ENCODE measurements at places on chromosomes 7 and 10.
A peak's percentile ranks its signal among the peaks of the same experiment; 100 is the strongest.

- peak; percentile 67 for DNase-seq
Observed at GRCh38 chr10:3852147-3852904, 67.3 kb upstream of the KLF6 start.

GRCh38 chr10:501596-501995 is 187.9 kb downstream of the DIP2C start:
- no peak for DNase-seq

GRCh38 chr7:51973939-51974338 is 657.3 kb upstream of the COBL start:
- DNase-seq = no peak

GRCh38 chr10:24467136-24467535 is 256.6 kb downstream of the ARHGAP21 start:
- no peak for DNase-seq

GRCh38 chr7:20459419-20459818 is 128.7 kb downstream of the ITGB8 start:
- DNase-seq = no peak

DNA sequence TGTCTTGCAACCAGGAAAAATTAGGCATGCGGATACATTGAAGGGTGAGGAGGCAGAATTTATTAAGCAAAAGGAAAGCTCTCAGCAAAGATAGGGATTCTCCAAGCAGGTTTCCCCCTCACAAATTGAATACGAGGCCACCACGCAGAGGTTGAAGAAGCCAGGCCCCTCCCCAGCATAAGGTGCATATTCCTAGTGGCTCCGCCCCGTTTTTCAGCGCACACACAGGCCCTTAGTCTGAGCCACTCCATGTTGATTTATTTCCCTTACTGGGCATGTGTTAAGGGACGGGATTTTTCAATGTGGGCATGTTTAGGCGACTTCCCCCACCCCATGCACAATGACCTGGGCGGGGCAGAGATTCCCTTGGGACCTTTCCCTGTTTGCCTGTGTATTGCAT is 24.9 kb downstream of the PPP2R2D start:
- no peak for DNase-seq

GRCh38 chr7:132776048-132776620 is 199.9 kb upstream of the PLXNA4 start:
- no peak for DNase-seq

DNA sequence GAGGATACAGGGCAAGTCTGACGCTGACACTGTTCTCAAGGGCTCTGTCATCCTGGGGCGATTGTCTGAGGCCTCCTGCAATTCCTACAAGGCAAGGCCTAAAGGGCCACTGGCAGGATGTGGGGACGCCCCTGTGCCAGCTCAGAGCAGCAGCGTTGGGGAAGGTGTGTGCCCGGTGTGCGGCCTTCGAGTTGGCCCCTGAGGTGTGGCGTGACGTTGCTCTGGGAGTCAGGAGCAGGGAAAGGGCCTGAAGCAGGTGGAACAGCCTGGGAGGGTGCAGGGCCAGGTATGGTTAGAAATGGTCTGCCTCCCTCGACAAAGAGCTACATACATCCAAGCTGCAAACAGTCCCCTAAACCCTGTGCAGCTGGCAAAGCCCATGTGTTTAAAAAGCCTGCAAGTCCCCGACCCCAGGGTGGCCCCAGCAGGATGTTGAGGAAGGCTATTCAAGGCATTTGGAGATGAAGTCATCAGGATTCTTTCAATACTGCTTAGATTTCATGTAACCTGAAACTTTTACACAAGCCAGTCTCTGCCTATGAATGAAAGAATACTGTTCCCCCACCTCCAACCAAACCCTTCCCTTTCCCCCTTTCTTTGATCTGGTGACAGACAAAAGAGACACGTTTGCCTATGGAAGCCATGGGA is 142.5 kb upstream of the TNS3 start:
- no peak for DNase-seq

- no peak for DNase-seq
Observed at GRCh38 chr10:17805330-17805729, 3.8 kb upstream of the MRC1 start.

- no peak for DNase-seq
Observed at GRCh38 chr7:51590746-51591145, 274.1 kb upstream of the COBL start.

GRCh38 chr10:112758961-112759360 is 191.1 kb upstream of the TCF7L2 start:
- DNase-seq = no peak

DNA sequence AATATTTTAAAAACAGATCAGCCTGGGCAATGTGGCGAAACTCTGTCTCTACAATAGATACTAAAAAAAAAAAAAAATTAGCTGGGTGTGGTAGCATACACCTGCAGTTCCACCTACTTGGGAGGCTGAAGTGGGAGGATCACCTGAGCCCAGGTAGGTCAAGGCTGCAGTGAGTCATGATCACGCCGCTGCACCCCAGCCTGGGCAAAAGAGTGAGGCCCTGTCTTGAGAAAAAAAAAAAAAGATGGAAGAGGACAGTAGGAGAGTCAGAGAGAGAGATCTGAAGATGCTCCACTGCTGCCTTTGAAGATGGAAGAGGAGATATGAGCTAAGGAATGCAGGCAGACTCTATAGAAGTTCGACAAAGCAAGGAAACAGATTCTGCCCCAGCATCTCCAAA is 181.9 kb downstream of the CALN1 start:
- no peak for DNase-seq

All from stimulated activated CD4-positive, alpha-beta T cell treated with anti-CD3 and anti-CD28 coated beads, Interleukin-4, amount 100 ng/mL, for 48 hours (primary cell).